T-helper 17 cell (primary cell): ENCODE measurements at places on chromosomes 11 and 22.

DNA sequence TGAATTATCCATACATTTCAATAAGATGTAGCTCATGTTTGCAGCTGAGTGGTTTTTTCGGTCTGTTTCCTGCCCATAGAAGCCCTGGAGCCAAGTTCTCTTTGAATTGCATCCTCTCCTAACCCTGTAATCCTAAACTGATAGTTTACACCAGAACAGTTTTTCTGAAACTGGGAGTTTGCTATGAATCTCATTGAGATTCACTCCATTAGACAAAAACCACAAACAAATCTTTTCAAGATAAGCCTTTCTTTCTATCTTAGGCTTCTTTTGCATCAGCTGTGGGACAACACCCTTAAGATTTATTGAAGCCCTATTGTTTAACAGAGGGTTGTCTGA is 324.8 kb downstream of the DYNC2H1 start:
- no peak for DNase-seq

DNA sequence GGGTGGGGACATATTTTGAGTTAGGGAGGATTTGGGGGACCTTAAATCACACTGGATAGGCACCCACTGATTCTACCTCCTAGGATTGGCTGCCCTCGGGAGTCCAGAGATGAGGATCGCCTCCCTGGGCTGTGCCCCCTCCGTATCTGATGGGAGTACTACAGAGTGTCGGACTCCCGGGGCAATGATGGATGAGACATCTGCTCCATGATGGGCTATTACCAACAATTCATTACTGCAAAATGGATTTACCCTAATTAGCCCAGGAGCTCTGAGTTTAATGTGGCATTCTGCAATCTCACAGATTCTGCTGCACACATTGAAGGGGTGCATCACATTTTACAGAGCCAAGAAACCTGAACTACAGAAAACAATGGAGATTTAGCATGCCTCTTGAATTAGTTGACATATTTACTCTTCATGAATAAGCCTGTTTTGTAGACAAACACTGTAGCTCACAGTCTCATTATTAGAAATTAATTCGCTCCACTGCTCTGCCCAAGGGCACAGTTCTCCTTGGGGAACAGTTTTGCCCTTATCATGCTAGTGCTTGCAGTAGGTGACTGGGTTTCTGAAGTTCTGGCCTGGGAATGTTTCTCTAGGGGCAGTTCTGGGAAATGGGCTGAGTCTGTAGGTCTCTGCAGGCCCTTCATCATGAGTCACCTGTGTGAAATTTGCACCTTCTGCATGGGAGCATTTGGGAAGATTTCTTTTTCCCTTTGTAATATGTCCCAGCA is 217.1 kb upstream of the PLET1 start:
- DNase-seq = no peak

DNA sequence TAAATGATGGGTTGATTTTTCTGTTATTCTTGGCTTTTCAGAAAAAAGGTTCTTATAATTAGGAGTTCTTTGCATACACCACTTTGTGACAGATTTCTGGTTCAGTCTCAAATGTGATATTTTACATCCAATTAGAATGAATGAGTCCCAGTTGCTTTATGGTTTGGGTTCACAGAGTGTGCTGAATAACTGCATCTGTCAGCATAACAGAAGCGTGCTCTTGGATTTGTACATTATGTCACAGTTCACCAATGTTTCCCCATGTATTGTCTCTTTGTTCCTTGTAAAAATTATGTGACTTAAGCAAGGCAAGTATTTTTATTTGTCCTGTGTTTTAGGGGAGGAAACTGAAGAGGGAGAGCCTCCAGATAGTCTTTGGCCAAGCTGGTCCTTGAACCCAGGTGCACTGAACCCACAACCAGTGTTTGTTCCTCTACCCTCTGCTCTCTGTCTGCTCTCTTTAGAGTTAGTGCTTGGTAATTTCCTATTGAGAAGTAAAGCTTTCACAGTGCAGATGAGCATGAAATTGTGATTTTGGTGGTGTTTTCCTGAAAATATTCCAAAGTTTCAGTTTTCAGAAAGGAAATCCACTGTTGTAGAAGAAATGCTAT is 107.5 kb downstream of the TBC1D22A start:
- no peak for DNase-seq

DNA sequence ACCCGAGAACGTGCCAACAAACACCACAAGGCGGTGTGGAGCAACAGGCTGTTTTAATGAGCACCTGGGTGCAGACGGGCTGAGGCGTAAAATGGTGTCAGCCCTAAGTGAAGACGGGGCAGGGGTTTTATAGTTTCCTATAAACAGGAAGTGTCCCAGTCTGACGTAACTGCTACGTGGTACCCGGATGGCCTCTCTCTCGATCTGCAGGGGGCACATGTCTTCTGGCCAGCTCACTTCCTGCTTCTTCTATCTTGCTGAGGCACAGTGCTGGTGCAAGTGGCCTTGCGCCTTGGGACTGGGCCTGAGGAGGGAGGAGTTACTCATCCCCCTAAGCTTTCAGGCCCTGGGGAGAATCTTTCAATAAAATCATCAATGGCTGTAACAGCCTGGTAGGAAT is 20.9 kb downstream of the OOSP3 start:
- no peak for DNase-seq

DNA sequence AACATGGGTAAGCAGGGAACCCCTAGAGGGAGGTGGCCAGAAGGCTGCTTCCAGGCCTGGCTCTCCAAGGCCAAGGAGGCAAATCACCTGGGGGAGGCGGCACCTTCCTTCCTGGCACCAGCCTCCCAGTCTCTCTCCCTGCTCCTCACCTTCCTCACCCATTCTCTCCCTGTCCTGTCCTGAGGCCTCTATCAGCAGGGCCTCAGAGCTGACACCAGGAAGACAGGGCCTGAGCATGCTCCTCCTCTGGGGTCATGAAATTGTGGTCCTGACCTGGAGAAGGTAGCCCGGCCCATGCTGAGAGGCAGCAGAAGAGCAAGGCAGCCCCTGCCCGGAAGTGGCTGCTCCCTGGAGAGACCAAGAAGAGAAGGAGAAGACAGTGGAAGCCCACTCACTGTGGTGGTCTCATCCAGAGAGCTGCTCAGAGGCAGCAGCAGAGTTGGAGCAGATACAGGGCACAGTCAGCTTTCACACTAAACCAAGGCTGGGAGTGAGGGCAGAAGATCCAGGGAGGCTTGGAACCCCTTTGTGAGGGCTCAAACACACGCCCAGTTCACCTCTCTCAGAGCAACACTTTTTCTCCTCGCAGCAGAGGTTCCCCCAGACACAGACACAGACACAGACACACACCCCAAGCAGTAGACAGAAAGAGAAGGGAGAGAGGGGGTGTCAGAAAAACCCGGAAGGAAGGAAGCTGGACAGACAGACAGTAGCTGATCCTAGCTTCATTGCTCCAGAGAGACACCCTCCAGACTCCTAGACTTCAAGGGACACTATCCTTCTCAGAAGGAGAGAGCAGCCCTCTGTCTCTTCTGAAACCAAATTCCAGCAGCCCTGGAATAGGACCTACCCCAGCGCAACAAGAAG is 1.8 kb downstream of the BCL9L start:
- no peak for DNase-seq

DNA sequence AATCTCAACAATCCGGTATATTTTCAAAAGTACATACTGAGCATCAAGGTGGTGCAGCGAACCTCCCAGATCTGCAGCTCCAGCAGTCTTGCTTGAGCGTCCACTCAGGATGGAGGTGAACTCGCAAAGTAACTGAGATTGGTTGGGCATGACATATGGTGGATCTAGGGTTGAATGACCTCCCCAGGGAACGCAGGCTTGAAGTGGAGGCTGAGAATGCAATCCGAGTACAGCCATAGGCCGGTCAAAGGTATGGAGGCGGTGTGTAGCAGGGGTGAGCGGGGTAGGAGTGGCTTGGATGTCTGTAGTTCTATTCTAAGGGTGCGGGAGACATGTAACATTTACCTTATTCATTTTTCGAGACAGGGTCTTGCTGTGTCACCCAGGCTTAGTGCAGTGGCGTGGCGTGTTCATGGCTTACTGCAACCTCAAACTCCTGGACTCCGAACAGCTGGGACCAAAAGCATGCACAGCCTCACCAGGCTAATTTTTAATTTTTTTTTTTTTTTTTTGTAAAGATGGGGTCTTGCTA is 631 bp upstream of the C22orf39 start:
- DNase-seq = no peak

DNA sequence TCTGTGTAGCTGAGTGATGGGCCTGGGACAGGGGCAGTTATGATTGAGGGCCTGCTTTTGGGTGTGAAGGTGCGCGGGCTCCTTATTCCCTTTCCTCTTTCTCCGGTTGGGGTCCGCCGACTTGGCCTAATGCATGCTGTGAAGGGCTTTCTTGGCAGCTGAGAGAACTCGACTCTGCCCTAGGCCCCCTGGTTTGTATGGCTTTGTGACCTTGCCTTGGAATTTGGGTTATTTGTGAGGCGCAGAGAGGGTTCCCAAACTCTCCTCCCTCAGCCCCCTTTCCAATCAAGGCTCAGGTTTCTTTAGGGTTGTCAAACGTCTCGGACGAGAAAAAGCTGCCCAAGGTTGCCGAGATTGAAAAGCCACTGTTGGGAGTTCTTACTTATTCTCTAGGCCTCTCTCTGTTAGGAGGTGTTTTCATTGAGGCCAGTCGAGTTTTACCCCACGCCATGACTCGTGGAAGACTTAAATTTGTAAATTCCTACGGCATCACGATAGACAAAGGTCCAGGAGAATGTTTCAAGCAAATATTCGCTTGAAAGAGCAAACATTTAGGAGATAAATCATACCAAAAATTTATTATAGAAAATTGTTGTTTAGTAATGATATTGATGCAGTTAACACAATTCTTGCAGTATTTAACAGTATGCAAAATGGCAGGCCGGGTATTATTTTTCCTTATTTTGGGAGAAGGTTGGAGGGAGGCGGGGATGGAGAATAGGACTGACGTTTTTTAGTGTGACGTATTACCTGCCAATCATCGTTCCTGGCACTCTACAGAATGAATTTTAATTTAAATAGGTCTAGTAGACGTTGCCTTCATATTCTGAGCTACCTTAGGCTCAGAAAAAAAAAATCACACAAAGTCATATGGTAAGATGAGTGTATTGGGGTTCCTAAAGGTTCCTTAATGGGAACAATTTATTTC is 689 bp downstream of the PDHX start:
- peak; percentile 5 for DNase-seq

- DNase-seq = no peak
These were observed 105.7 kb upstream of the TMEM45B start for GRCh38 chr11:129709801-129710398.

DNA sequence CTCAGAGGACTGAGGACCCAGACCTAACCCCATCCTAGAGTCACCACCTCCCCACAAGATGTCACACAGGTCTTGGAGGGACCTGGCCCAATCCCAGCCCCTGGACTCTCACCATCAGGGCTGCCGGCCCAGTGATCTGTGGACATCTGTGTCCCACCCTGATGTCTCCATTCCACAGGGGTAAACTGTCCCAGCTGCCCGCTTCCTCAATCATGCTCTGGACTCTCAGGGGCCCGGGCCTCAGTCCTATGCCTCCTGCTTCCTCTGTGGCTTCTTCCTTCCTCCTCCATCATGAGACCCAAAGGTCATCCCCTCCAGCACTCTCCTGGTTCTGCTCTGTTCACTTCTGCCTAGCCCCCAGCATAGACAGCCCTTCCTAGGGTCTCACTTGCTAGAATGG is 32.2 kb downstream of the ARAP1 start:
- DNase-seq = no peak

- no peak for DNase-seq
These were observed 116.7 kb upstream of the OPCML start for GRCh38 chr11:133649040-133649439.

GRCh38 chr22:27809700-27810608 is 8.4 kb upstream of the MN1 start:
- DNase-seq = no peak

- DNase-seq = no peak
These were observed 3.1 kb upstream of the MYEOV start for GRCh38 chr11:69290806-69291205.

DNA sequence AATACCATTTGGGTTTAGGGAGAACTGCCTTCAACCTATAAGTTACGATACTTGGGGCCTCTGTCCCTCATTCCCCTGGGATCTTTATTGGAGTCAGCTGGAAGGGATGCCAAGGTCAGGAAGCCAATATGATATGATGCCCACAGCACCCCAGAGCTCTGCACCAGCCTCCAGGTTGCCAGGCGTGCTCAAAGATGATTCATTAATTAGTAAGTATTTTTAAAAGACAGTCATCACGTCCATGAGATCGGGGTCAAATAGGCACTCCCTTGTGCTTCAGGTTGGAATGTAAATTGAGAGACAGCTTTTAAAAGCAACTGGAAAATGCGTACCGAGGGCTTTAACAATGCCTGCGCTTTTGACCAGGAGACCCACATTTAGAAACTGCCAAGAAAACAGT is 57.0 kb upstream of the CD5 start:
- DNase-seq = no peak

- DNase-seq = no peak
These were observed 10.6 kb downstream of the IFT27 start for GRCh38 chr22:36765131-36765942.

- no peak for DNase-seq
These were observed 57.6 kb downstream of the PLEKHA7 start for GRCh38 chr11:16956538-16957153.

- no peak for DNase-seq
These were observed 84.1 kb downstream of the NXPE2 start for GRCh38 chr11:114762408-114762807.

GRCh38 chr11:59615120-59615636 is 396 bp downstream of the OSBP start:
- peak; percentile 60 for DNase-seq

DNA sequence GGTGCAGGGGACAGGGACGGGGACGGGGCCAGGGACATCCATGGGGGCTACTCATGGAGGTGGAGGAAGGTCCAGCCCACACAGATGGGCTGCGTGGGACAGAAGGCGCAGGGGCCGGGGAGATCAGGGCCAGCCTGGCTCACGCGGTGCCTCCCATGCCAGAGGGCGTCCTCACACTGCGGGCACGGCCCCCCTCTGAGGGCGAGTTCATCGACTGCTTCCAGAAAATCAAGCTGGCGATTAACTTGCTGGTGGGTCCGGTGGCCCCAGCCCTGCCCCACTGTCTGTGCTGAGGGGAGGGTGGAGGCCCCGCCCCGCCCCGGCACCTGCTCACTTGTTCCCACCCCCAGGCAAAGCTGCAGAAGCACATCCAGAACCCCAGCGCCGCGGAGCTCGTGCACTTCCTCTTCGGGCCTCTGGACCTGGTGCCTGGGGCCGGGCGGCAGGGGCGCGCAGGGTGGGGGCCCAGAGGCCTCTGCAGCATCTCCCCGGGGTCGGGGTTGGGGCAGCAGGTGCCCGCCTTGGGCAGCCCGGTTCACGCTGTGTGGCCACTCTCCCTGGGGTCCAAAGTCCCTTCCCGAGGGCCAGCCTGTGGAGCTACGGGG is 15.8 kb downstream of the EPS8L2 start:
- no peak for DNase-seq

DNA sequence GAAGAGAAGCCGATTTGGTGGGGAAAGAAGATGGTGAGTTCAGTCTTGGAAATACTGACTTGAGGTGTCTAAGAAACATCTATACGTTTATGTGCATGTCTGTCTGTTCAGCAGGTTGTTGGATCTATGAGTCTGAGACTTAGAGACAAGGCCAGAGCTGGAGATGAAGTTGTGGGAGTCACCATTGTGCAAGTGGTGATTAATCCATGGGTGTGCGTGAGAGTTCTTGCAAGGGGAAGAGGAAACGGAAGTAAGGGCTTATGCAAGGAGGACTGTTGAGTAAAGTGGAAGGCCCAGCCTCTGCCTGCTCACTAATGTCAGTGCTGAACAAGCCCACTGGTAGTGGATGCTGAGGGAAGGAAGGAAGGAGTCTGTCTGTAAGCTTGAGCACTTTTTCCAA is 9.7 kb downstream of the TMEM45B start:
- DNase-seq = no peak
